ENCODE measurements at places on chromosomes 11 and 22. TPM values are rescaled to one million over a fixed set of nuclear protein-coding genes. Genes with fewer than 3 reads are reported as not detected.

GRCh38 chr22:40213478-40213877 is 35.8 kb downstream of the TNRC6B start:
- peak; percentile 68 for DNase-seq

- peak; percentile 69 for DNase-seq
Measured at GRCh38 chr22:44337678-44338004, 24.9 kb upstream of the SHISAL1 start.

YPEL4 gene
- total RNA-seq: 1.5 TPM

GAB2 gene
- total RNA-seq: 15.8 TPM

DNA sequence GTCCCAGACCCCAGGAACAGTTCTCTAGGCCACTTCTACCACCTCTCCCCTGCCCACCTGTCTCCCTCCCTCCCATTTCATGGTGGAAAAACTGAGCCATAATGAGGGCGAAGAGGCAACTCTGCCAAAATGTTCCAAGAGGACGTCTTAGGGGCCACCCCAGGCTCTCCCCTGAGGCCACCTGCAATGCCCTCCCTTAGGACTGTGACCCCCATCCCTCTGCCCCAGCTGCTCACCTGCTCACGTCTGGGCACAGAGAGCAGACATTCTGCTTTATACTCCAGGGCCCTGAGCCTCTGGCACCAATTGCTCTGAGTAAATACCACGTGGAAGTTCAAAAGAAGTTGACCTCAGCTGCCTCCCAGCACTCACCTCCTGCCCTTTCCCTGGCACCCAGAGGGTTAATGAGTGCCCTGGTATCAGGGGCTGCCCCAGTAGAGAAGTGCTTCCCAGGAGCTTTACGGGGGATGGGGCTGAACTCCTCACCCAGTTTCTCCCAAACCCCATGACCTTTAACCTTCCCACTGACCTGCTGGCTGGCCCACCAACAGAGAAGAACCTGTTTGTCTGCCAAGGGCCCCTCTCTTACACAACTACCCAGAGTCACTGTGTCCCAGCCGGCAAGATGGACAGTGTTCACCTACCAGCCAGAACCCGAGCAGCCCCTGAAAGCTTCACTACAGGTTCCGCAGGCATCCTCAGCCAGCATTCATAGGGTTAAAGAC is 627 bp upstream of the APOA5 start:
- DNase-seq: no peak

DNA sequence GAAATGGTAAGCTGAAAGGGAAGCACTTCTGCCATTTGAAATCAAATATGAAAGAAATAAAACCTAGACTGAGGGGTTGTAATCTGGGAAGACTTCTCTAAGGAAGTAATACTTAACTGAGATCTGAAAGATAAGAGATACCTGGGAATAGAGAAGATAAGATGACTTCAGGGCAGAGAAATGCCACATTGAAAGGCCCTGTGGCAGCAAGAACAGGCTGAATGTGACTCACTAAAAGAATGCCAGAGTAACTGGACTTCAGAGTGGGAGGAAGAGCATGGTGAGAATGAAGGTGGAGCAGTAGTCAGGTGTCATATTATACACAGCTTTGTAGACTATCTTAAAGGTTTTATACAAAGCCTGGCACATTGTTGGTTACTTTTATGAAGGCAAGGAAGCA is 17.6 kb downstream of the CALCA start:
- DNase-seq: no peak

NTM gene
- total RNA-seq: 8.4 TPM
